GM12878 (cell line): ENCODE measurements at places on chromosomes 3 and 15.

DNA sequence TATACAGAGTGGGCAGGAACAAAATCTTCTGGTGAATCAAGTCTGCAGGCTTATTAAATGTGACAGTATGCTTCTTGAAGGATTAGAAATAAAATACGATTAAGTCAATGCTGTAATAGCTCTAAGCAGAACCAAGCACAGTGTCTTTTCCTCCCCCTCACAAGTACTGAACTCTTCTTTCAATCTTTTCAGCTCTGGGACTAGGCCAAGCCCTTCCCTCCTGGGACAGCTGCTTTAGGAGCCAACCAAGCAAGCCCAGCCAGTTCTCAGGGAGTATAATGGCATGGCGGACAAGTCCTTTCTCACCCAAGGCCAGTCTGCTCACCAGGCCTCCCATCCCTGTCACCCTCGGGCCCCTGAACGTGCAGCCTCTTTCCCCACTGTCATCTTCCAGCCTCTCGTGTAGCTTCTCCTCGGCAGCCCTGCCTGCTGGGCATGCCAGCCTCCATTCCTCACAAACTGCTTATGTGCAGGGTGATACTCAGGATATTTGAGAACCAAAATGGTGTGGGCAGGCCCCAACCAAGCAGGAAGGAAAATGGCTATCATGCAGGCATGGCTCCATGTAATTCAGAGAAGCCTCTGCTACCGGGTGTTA, 8.4 kb upstream of the PPP1R2 start:
- DNase-seq, result no peak

DNA sequence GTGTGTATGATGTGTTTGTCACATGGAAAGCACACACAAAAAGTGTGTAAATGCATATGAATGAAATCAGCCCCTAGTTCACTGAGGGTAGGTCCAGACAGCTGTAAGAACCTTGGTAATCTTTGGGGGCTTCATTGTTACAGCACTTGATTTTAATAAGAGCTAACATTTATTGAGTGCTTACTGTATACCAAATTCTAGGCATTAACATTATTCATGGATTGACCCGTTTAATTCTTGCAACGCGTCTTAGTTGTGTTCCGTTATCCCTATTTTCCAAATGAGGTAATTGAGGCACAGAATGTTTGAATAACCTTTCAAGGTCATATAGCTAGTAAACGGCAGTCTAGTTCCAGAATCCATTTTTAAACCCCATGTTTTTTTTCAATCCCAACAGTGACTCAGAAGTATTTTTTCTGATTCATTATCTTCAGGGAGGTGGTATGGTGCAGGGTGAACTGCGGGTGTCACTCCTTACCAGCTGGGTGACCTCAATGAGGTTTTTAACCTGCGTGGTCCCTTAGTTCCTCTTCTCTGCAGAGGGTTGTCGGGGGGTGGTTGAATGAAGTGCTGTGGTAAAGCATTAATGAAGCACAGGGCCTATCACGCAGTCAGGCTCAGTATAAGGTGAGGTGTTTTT, 14.2 kb downstream of the RAB8B start:
- no peak for DNase-seq

GRCh38 chr15:67350042-67350441, 95.5 kb downstream of the IQCH start:
- no peak for DNase-seq

DNA sequence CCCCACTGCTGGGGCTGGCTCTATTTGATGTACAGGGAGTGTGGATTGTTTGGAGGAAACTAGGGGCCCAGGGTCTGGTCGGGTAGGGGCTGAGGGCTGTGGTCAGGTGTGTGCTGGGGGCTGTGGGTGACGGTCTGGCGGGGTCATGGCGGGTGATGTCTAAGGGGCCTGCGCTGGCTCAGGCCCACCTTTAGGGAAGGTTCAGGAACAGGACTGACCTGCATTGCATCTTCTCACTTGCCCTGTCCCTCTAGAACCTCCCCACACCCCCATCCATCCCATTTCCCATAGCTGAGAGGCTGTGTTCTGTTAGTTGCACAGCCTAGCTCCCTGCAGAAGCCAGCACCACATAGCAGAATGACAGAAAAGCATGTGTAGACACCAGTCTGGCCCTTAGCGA, 39.1 kb downstream of the SCN5A start:
- no peak for DNase-seq

DNA sequence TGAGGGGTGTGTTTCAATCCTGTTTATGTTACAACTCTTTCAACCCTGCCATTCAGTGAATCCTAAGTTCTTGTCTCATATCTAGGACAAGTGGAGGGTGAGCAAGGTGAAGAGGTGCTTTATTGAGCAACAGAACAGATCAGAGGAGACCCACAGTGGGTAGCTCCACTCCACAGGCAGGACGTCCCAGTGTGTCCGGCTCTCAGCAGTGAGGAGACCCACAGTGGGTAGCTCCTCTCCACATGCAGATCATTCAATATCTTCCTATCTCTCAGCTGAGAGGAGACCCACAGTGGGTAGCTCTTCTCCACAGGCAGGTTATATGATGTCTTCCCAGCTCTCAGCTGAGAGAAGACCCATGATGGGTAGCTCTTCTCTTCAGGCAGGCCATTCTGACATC, 556.7 kb downstream of the SI start:
- no peak for DNase-seq

GRCh38 chr3:125059488-125060245, 3.9 kb upstream of the HEG1 start:
- DNase-seq, result no peak

GRCh38 chr15:89009080-89009479, 79.2 kb upstream of the ABHD2 start:
- DNase-seq, result no peak

DNA sequence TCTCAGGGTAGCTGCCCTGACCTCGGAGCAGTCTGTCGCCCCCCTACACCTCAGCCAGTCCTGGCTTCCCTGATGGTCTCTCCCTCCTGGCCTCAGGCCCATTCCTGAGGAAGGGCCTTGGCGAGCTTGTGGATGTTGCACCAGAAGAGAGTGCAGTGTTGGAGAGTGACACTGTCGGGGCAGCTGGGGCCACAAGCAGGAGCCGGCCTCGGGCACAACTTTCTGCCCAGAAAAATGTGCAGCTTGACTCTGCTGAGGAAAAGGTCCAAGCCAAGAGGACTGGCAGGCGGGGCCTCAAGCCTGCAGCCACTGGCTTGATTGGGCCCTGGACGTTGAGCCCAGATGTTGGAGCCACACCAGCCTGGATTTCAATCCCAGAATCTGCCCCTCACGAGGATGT, 12.8 kb downstream of the HEMK1 start:
- no peak for DNase-seq

GRCh38 chr15:27660676-27661075, 438.4 kb downstream of the OCA2 start:
- DNase-seq, result no peak

DNA sequence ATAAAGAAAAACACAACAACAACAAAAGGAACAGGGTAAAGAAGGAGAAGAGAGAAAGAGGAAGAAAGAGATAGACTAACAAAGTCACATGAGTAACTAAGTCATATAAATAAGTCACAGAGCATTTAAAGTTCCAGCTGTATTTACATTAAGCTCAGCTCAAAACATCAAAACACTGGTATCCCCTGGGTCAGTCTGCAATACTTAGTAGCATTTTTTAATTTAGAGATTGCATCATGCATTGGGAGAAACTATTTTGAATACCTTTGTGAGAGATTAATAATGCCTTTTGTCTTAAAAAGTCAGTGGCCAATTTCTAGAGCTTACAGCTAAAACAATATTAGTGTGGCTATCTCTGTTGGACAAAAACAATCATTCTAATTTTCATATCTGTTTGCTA, 78.4 kb downstream of the NEK10 start:
- no peak for DNase-seq

- DNase-seq, result no peak
These were observed 711.0 kb downstream of the MECOM start for GRCh38 chr3:168952551-168952950.

GRCh38 chr15:79769069-79769481, 127.7 kb downstream of the MTHFS start:
- no peak for DNase-seq

- no peak for DNase-seq
These were observed 122.7 kb downstream of the FBLN2 start for GRCh38 chr3:13671482-13672233.

- no peak for DNase-seq
These were observed 87.5 kb upstream of the CADPS start for GRCh38 chr3:62962714-62963113.

DNA sequence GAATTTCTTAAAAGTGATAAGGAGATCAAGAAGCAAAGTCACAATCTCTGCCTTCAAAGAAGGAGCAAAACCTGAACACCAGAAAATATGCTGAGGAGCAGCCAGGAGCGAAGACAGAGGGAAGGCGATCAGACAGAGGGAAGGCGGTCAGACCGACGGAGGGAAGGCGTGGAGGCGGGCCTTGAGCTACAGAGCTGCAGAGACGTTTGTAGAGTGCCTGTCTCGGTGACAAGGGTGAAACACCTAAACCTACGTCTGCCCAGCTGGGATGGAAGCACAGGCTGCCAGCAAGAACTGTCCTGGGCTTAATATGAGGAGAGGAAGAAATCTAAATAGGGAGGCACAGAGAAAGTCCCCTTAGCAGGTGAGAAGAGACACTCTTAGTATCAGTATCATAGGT, 476.0 kb downstream of the OCA2 start:
- DNase-seq, result no peak

DNA sequence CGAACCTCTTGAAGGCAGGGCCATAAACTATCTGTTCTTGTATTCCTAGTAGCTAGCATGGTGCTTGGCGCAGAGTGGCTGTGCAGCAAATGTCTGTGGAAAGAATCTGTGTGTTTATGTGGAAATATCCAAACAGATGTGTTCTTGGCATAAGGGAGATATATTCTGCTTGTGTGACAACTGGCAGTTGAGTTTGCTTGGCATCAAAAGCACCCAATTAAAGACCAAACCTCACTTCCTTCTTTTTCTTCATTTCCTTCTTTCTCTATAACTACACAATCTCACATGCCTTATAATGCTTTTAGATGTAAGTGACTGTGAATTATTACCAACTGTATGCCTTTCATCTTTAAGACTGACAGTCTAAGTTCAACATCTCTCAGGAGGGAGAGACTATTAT, 296.5 kb downstream of the SLC9A9 start:
- DNase-seq, result no peak

DNA sequence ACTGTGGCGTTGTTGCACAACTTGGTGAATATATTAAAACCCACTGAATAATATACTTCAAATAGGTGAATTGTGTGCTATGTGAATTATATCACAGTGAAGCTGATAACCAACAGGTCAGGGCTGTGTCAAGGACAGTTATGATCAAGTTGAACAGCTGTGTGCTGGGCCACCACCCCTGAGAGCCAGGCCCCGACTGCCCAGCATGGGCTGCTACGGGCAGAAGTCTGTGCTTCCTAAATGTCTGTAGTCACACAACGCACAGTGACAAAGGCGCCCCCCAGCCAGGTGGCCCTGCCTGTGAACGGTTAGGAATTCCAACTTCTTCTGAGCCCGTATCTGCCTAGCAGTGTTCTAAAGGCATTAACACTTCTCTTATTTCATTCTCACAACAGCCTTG, 32.8 kb downstream of the TKT start:
- DNase-seq, result no peak

DNA sequence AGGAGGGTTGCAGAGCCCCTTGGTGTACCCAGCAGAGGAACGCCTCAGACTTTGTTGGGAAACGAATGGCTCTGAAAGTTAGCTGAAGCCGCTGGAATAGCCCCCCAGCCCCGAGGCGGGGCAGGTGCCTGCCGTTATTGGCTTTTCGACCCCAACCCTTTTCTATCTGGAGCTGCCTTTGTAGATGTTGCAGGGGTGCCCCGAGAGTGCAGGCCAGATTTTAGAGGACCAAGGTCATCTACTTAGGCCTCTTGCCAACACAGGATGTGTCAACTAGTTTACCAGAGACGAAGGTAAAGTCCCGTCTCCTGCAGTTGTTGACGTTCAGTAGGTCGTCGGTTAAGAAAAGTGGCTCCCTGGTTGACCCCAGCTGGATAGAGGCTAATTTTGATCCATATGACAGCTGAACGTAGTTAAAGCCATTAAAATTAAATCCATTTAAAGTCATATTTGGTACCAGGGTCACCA, 579 bp upstream of the UBE3A start:
- DNase-seq, result no peak

- no peak for DNase-seq
These were observed 31.5 kb upstream of the PRSS50 start for GRCh38 chr3:46749129-46749528.

DNA sequence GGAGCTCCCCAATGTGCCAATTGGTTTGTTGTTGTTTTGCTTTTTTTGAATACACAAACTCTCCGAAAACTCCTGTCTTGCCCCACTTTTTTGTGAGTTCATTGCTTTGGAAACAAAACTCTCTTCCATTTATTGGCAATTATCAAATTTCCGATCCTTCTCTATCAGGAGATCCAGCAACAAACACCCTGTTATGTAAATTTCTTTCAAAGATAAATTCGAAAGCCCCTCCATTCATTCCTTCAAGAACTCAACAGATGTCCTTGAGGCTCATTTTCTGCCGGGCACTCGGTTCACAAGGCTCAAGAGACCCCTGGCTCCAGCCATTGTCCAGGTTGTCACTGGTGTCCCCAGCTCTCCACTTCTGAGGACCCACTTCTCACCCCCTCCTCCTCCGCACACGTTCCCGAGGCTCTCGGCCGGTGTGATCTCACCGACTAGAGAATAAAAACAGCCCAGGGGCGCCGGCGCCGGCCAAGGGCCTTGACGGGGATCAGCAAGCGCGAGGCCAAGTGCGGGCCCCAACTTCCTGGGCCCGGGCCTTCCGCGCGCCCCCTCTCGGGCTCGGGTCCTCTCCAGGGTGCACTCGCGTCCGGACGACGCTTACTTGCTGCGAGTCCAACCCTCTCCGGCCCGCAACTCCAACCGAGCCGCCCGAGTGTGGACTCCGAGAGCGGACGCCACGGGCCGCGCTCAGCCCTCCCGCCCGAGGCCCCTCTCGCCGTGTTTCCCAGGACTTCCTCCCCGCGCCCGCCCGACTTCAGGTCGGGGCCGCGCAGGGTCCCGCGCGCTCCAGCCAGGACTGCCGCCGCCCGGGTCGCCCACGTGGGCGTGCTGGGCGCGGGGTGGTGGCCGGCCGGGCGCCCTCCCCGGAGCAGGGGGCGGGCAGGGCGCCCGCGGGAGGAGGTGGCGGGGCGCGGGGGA, 533 bp upstream of the SMAD3 start:
- no peak for DNase-seq

GRCh38 chr3:146246526-146246925, 4.4 kb downstream of the PLSCR4 start:
- no peak for DNase-seq

GRCh38 chr15:47817969-47818548, 100.8 kb downstream of the SEMA6D start:
- no peak for DNase-seq

GRCh38 chr3:174581558-174581957, 277.6 kb upstream of the NAALADL2 start:
- no peak for DNase-seq

DNA sequence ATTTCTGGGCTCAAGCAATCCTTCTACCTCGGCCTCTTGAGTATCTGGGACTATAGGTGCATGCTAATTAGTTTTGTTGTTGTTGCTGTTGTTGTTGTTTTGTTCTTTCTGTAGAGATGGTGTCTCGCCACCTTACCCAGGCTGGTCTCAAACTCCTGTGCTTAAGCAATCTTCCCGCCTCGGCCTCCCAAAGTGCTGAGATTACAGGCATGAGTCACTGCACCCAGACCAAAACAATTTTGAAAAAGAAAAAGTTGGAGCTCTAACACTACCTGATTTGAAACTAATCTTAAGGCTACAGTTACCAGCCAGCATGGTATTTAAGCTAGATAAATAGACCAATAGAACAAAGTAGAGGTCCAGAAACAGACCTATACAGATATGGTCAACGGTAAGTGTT, 29.8 kb downstream of the KPNA1 start:
- DNase-seq, result no peak

- DNase-seq, result no peak
These were observed at the start of gene NT5DC2 for GRCh38 chr3:52533623-52534280. TSS of gene NT5DC2 (minus strand) at chr3:52533857. CDS start at chr3:52533737, 120 bp downstream.

- no peak for DNase-seq
These were observed 6.7 kb downstream of the SRP14 start for GRCh38 chr15:40032125-40032839.
